ENCODE measurements at places on chromosomes 1 and 21. TPM values are rescaled to one million over a fixed set of nuclear protein-coding genes. Genes with fewer than 3 reads are reported as not detected.

Gene KCNE2
- total RNA-seq, result not detected

Gene VHLL
- total RNA-seq, result 0.28 TPM

Gene IFI44L
- total RNA-seq, result 4.6 TPM

Gene SLC45A3
- 2.1 TPM for total RNA-seq

Gene C1orf167
- total RNA-seq, result 0.57 TPM

Gene RNU1-1
- total RNA-seq, result 3,030 TPM

Data from smooth muscle cell of bladder (primary cell).